ENCODE measurements at places on chromosomes 3 and 15.

- no peak for DNase-seq
These were observed 14.2 kb upstream of the SEMA3B start for GRCh38 chr3:50254577-50255250.

- DNase-seq, result no peak
These were observed 119.6 kb upstream of the ATP10A start for GRCh38 chr15:25982736-25983135.

GRCh38 chr3:36591959-36592358 is 172.4 kb downstream of the DCLK3 start:
- DNase-seq, result no peak

- DNase-seq, result no peak
These were observed 102.4 kb upstream of the HACD2 start for GRCh38 chr3:123687286-123687685.

- DNase-seq, result no peak
These were observed 43.7 kb downstream of the MYZAP start for GRCh38 chr15:57635300-57635909.

GRCh38 chr3:130084436-130084980 is 2.9 kb downstream of the ALG1L2 start:
- DNase-seq, result no peak

DNA sequence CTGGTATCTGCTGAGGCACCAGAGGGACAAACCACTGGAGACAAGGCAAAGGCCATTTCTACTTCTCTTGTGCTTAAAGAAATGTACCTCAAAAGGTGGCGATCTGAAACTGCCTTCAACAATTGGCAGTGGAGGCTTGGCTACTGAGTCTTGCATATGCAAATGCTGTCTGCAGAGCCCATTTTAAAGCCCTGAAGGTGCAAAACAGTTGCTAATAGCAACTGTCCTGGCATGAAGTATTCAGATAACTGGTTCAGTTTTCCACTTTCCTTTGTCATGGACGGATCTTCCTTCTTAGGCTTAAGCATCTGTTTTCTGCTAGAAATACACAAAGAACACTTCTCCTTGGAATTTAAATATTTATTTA is 71.4 kb upstream of the PSMD6 start:
- no peak for DNase-seq

GRCh38 chr15:63083044-63083443 is 38.6 kb upstream of the LACTB start:
- DNase-seq, result no peak

- no peak for DNase-seq
These were observed 68.4 kb downstream of the SLC12A8 start for GRCh38 chr3:125143982-125144652.

- no peak for DNase-seq
These were observed 732 bp upstream of the CRTC3 start for GRCh38 chr15:90529011-90529370.

DNA sequence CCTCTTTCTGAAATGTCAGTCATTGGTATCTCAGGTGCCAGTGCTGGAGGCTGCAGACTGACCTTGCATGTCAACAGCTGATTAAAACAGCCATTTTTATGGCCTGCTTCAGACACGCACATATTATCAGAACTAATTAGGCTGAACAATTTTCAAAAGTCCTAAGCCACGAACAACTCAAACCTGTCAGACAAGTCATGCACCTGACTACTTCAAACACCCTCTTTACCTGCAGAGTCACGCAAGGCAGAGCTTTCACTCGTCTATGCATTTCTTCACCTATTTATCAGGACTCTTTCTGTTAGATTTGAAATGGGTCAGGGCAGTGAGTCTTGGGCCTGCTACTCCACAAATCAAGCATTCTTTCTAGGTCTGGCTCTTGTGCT is 26.7 kb downstream of the CLK3 start:
- no peak for DNase-seq

- DNase-seq, result no peak
These were observed 470.5 kb upstream of the UBE2E2 start for GRCh38 chr3:22732641-22733040.

GRCh38 chr3:45679805-45680204 is 9.4 kb upstream of the SACM1L start:
- no peak for DNase-seq

GRCh38 chr3:171548917-171549316 is 88.7 kb upstream of the TNIK start:
- DNase-seq, result no peak

DNA sequence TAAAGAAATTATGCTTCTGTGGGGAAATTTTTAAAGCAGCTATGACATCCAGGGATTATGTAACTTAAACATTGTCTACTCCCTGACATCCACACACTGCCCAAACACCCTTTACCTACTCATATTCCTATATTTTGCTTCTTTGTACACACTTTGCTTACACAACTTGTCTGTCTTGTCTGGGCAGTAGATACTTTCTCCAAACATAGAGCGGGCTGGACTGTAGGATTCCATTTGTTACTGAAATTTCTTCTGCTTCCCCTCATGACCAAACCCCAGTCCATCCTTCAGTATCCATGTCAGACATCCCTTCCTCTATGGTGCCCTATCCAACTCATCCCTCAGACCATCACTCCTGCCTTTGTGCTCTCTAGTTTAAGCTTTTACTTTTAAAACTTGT is 19.9 kb downstream of the NCEH1 start:
- no peak for DNase-seq

GRCh38 chr15:70354346-70354905 is 256.7 kb upstream of the TLE3 start:
- DNase-seq, result no peak

- DNase-seq, result no peak
These were observed 51.3 kb downstream of the MBNL1 start for GRCh38 chr3:152319831-152320617.

DNA sequence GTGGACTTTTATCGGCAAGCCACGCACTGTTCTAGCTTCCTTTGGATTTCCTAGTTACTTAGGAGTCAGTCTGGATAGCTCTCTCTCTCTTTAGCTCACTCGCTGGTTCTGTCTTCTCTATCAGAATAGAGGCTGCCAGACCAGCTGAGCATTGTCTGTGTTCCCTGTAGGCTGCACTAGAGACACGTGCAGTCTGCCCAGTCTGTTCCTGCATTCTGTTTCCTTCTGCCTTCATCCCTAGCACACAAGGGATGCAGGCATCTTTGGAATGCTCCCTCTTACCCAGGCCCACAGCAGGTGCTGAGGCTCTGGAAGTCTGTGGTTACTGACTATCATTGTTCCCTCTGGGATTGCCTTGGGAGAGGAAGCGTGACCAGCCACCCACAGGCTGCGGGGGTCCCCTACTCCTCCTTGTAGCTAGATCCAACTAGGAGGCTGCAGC is 322.8 kb downstream of the ZNF621 start:
- DNase-seq, result no peak

- no peak for DNase-seq
These were observed 31.2 kb upstream of the MYO5C start for GRCh38 chr15:52326756-52327155.

GRCh38 chr3:190116551-190117067 is 4.1 kb downstream of the P3H2 start:
- DNase-seq, result no peak

GRCh38 chr15:89121414-89121813 is 33.2 kb downstream of the ABHD2 start:
- DNase-seq, result no peak

All from activated CD4-positive, alpha-beta T cell treated with anti-CD3 and anti-CD28 coated beads for 48 hours (primary cell).